ENCODE measurements at places on chromosomes 7 and 10.

GRCh38 chr10:126651467-126651866 is 19.0 kb downstream of the C10orf90 start:
- no peak for DNase-seq

DNA sequence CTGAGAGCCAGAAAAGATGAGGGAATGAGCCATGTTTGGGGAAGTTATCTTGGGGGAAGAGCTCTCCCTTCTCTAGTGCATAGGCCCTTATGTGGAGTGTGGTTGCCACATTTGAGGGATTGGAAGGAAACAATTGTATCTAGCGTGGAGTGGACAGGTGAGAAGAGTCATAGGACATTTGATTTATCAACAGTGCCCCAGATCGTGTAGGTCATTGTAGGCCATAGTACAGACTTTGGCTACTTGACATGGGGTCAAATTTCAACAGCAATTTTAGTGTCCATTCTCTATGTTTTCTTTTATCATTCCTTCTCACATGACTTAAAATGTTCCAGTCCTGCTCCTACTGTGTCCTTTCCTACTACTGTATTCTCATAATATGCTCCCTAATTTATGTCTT is 1182.8 kb downstream of the SORCS1 start:
- no peak for DNase-seq

GRCh38 chr10:102322914-102323313 is 72.6 kb upstream of the NFKB2 start:
- DNase-seq = no peak

GRCh38 chr7:158266426-158266816 is 321.2 kb downstream of the PTPRN2 start:
- DNase-seq = no peak

- no peak for DNase-seq
Measured at GRCh38 chr7:37732888-37733287, 49.3 kb downstream of the GPR141 start.

DNA sequence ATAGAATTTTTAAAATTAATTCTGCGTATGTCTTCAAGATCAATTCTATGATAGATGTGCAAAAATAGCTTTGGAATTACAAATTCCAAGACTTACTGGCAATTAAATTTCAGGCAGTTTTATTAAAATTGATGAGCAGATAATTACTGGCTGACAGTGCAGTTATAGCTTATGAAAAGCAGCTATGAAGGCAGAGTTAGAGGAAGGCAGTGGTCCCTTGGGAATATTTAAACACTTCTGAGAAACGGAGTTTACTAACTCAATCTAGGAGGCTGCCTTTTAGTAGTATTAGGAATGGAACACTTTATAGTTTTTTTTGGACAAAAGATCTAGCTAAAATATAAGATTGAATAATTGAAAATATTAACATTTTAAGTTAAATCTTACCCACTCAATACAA is 70.8 kb downstream of the CFTR start:
- no peak for DNase-seq

DNA sequence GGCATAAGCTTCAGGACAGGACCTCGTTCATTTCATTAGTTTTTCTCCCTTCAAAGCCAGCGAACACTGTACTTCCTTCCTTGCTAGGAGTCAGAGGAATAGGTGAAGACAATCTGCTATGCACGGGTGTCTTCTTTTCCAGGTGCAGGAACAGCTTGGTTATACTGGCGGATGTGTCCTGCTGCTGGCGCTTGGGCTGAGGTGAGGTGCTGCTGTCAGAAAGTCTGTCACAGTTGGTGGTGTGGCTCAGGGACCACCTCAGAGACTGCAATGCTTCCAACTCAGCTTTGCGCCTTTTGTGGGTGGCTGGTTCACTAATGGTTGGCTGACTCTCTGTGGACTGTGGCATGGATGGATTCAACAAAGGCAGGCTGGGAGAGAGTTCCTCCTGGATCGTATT is 58.3 kb upstream of the UBN2 start:
- DNase-seq = no peak

- DNase-seq = no peak
Measured at GRCh38 chr7:135213831-135214230, 2.5 kb upstream of the WDR91 start.

DNA sequence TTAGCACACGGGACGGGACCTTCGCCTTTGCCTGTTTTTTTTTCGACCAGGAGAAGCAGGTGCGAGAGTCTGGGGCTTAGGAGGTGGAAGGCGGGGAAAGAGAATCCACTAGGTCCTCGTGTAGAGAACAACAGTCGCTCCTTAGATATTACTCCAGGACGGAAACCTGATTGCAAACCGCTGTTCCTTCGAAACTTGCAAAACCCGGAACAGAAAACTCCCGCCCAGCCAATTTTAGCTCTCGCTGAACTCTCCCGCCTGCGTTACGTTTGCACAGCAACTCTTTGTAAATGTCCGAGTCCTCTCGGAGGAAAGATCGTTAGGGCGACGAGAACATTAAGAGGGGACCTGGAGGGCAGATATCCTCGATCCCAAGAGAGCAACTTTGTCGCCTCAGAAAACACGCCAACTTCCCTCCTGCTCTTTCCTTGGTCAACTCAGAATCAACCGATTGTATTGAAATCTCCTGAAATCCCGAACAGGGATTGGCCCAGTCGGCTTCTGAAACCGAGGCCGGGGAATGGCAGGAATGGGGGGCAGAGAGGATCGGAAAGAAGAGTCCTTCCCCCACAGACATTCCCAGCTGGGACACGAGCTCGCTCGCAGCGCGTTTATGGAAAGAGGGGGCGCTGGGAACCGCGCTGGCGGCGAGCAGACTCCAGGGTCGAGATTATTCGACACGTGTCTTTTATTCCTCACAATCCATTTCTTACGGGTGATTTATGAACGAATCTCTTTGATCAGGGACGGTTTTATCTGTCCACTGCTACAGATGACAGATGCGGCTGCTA is 9.9 kb downstream of the TWIST1 start:
- peak; percentile 25 for DNase-seq

GRCh38 chr7:85750454-85750949 is 563.6 kb upstream of the SEMA3D start:
- peak; percentile 44 for DNase-seq

DNA sequence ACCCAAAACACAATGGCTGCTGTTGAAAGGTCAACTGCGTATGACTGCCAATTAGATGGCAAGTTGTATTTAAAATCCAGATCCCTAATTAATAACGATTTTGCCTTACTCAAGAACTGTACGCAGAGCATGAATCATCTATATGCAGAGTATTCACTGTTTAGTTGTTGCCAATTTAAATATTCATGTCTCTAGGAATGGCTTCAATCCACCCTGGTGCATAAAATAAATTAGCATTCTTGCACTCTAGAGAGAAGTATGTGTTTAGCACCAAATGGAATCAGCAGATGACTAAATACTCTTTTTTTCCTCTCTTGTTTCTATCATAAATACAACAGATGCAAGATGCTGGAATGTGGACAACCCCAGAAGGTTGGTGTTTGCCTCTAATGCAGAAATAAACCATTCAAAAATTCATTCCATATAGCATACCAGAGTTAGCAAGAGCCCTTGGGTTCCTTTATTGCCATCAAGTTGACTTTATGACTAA is 320.3 kb downstream of the LRRTM3 start:
- DNase-seq = no peak

DNA sequence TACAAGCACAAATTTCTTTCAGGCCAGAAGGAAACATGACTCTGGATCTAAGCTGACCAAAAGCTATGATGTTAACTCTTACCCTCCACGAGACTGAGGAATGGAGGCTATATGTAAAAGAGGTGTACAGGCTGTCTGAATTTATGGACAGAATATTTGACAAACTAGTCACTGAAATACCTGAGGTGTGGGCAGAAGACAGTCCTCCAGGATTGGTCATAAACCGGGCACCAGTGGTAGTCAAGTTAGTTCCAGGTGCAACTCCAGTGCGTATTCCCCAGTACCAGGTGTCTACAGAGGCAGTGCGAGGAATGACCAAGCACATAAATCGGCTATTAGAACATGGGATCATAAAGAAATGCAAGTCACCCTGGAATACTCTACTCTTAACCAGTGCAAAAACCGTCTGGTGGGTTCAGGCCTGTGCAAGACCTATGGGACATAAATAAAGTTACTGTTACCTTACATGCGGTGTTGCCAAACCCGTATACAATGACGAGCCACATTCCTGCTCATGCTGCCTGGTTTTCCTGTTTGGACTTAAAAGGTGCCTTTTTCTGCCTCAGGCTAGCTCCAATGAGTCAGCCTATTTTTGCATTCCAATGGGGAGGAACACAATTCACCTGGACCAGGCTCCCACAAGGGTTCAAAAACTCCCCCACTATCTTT is 6.7 kb upstream of the CYREN start:
- DNase-seq = no peak

DNA sequence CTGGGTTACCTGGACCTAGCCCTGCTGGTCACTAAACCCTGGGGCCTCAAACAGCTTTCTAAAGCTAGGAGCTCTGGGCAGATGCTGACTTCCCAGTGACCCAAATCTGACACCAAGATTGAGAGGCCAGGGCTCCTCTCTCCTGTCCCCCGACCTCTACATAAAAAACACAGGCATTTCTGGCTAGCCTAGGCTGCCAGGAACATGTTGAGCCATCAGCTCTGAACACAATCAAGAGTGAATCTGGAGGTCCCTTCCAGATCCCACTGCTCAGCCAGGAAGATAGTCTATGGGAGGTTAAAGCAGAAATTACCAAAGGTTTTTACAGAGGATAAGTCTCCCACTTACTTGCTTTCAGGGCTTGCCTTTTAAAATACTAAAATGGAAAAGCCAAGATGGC is 22.1 kb upstream of the PDE1C start:
- DNase-seq = no peak

- no peak for DNase-seq
Measured at GRCh38 chr7:38034062-38034908, 113.8 kb downstream of the EPDR1 start.

GRCh38 chr7:47520406-47520805 is 61.5 kb downstream of the TNS3 start:
- DNase-seq = no peak

DNA sequence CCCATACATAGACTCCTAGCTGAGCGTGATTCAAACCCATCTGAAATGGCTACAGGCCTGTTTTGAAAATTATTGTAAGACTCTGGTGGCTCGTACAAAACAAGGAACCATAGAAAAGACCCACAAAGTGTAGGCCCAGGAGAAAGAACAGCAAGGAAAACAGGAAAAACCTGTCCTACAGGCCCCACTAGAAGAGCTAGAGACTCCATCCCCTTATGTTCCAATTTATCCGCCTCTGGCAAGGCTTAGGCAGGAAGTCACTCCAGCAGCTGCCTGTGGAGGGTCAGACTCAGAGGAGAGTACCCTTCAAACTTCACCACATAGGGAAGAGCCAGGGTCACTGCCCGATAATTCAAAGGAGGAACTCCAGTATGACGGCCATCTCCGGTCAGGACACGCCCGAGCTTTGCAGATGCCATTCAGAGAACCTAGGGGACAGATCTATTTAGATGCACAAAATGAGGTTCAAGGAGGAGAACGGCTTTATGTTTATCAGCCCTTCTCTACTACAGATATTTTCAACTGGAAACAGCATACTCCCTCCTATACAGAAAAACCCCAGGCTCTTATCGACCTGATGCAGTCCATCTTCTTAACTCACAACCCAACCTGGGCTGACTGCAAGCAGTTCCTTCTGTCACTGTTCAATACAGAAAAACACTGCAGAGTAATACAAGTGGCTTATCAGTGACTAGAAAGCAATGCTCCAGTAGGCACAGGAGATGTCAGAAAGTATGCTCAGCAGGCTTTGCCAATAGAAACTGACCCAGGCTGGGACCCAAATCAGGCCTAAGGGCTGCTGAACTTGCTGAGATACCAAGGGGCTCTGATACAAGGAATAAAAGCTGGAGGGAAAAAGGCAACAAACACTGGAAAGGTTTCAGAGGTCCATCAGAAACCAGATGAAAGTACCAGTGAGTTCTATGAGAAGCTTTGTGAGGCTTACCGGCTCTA is 8.6 kb upstream of the ZNF33B start:
- no peak for DNase-seq

DNA sequence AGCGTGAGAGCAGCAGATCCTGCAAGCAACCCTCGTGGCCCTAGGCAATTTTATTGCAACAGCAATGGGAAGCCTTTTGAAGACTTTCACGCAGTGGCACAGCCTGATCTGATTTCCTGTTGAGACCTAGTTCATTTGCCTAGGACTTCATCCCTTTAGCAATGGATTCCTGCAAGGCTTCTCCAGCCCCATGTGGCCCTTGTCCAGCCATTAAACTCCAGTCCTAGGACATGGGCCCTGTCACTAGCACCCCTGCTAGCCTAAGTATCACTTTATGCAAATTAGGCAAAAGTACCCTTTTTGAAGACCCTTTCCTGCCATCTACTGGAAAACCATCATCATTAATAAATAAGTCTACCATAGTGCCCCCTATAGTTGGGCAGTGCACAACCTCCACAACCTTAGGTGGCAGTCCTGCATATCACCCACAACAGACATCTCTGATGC is 379.4 kb downstream of the GALNT17 start:
- no peak for DNase-seq

GRCh38 chr10:24579448-24579847 is 144.2 kb downstream of the ARHGAP21 start:
- DNase-seq = no peak

DNA sequence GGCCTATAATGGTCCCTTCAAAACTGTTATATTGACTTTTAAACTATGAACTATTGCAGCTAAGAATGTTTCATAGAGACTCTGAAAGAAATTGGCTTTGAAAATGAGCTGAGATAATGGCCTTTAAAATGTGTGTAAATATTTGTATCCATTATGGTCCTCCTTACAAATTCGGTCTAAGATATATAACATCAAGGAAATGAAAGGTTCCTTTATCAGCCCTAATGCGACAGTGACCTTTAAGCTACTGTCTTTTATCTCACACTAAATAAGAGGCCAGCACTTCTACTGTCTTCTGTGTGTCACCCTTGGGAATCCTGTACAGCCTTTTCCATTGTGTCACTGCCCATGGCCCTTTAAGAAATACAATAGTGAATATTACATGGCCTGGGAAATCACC is 19.5 kb downstream of the COL28A1 start:
- no peak for DNase-seq

DNA sequence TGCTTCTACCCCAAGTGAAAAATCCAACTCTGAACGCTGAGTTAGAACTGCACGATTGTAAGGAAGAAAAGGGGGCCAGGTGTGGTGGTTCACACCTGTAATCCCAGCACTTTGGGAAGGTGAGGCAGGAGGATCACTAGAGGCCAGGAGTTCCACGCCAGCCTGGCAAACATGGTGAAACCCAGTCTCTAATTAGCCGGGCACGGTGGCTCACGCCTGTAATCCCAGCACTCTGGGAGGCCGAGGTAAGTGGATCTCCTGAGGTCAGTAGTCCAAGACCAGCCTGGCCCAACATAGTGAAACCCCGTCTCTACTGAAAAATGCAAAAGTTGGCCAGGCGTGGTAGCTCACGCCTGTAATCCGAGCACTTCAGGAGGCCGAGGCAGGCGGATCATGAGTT is 9.0 kb downstream of the GUSB start:
- DNase-seq = no peak

- no peak for DNase-seq
Measured at GRCh38 chr7:33639552-33640197, 265.7 kb upstream of the BMPER start.

GRCh38 chr10:74786126-74786525 is 40.3 kb upstream of the KAT6B start:
- no peak for DNase-seq

- no peak for DNase-seq
Measured at GRCh38 chr10:28853195-28853594, 175.9 kb downstream of the BAMBI start.

Data from endothelial cell of umbilical vein (primary cell).